Activated naive CD4-positive, alpha-beta T cell (primary cell): ENCODE measurements at places on chromosomes 12 and 14.

DNA sequence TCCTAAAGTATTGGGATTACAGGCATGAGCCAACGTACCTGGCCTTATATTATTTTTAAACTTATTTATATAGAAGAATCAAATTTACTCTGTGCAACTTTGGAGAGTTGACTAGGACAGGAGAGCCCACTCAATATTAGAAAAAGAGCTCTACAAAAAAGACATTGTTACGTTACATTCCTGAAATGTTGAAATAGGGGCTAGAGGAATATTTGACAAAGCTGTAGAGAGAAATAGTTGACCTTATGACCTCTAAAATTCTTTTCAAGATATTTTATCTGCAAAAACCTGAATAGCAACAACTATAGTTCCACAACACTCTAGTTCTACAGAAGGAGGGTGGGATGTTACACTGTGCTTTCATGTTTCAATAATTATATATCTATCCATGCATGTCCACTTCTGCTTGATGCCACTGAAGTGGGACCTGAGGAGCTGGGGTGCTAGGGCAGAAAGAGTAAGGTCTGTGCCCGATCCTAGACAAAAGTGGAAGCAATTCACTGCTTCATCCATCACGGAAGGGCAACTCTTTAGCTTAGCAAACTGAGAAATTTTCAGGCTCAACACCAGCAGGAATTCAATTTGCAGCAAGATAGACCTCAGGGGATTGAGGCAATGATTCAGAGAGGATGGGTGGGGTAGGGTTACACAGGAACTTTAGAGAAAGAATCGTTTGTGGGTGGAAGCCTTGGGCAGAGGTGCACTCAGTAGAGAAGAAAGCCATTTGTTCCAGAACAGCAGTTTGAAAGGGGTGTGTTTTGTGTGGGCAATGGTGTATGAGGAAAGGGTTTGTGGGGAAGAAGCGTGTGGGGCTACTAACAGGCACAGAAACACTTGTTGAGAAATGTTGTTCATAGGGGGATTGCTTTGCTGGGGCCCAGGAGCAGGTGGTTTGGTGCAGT is 16.0 kb upstream of the RNASE10 start:
- no peak for DNase-seq

DNA sequence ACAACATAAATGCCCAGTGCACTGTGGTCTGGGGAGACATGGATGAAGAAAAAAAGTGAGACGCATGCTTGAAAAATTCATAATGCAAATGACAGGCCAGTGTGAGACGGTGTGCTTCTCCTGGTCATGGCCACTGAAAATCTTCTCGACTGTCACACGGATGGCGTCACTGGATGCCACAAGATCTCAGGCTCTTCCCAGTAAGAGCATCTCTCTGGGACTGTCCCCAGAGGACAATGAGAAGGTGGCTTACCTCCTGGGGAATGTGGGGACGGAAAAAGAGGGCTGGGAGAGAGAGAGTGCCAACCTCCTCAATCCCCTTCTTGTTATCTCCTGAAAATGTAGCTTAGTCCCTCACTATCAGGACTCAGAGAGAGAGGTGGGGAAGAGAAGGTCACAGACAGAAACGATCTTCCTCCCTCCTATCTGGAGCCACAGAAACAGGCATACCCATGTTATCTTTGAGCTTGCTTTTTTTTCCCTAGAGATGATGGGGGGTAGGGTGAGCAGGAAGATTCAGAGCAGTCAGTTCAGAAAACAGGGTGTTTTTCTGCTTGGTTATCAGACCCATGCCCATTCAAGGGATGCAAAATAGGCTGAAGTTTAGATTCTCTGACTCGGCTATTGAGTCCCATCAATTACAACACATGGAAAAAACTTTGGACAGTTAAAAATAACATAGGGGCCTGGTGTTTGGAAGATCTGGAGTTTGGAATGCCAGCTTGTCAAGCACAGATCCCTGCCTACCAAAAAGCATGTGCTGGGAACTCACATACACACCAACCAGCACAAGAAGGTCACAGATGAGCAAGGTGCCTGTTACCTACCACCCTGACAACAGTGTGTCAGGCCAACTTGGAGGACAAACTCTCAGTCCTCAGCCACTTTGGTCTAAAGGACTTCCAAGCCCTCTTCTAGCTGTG is 24.2 kb downstream of the DPF3 start:
- no peak for DNase-seq

GRCh38 chr12:122022393-122023338 is 982 bp downstream of the BCL7A start:
- no peak for DNase-seq

GRCh38 chr14:34592623-34593022 is 37.3 kb downstream of the SNX6 start:
- DNase-seq, result no peak

GRCh38 chr12:67271976-67272375 is 2.8 kb downstream of the CAND1 start:
- DNase-seq, result no peak

- DNase-seq, result no peak
These were observed at the start of gene PDE3A for GRCh38 chr12:20368114-20368650. Gene PDE3A, plus strand, starts transcription at chr12:20368537. Its CDS starts 748 bp downstream, at chr12:20369285.

DNA sequence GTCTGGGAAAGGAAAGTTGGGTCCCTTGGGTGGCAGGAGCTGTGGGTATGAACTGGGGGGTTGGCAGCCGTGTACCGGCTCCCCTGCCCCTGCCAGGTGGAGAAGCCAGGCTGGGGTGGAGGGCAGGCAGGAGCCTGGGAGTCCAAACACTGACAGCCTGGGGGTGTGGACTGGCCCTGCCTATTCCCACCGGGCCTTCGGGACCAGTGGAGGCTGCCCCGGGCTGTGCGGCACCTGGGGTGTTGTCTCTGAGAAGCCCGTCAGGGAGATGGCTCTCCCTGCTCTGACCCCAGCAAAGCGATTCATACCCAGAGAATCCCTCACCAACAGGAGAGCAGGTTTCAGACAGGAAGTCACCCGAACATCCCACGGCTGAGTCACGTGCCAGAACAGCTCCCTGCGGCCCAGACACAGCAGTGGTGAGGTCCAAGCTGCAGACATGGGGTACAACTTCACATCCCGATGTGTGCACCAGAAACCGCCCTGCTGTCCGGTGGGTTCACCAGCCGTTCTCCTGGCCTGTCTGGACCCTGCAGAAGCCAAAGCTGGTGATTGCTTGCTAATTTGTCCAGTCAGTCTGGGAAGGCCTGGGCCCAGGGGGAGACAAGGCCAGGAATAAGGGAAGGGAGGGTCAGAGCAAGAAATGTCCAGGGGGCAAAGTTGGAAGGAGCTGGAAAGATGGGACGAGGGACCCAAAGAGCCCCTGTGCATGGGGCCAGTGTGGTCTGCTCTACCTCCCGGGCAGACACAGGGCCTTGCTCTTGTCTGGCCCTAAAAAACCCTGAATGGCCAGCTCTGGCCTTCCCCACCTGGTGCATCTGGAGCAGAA is 2.1 kb upstream of the GPR132 start:
- DNase-seq, result no peak

DNA sequence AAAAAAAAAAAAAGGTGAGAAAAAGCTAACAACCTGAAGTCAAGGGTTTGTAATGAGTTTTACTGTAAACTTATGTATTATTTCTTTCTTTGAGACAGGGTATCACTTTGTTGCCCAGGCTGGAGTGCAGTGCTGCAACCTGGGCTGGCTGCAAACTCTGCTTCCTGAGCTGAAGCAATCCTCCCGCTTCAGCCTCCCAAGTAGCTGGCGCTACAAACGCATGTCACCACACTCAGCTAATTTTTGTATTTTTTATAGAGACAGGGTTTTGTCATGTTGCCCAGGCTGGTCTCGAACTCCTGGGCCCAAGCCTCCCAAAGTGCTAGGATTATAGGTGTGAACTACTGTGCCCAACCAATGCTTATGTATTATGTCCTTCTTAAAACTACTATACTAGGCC is 9.2 kb downstream of the ATF7 start:
- DNase-seq, result no peak

- peak; percentile 81 for DNase-seq
These were observed at the start of gene TM7SF3 for GRCh38 chr12:27014085-27014858. Gene TM7SF3, minus strand, starts transcription at chr12:27014384. Its CDS starts 216 bp downstream, at chr12:27014168.

GRCh38 chr12:13165617-13166041 is 30.9 kb upstream of the EMP1 start:
- no peak for DNase-seq

GRCh38 chr12:80792861-80793260 is 76.1 kb downstream of the MYF5 start:
- DNase-seq, result no peak

- no peak for DNase-seq
These were observed 129.7 kb upstream of the PLEKHG7 start for GRCh38 chr12:92573104-92573503.
